ENCODE measurements at places on chromosomes 16 and 17.
A peak's percentile ranks its signal among the peaks of the same experiment; 100 is the strongest.

GRCh38 chr17:63433746-63434591 lies 12.1 kb downstream of the CYB561 start:
- no peak for DNase-seq

DNA sequence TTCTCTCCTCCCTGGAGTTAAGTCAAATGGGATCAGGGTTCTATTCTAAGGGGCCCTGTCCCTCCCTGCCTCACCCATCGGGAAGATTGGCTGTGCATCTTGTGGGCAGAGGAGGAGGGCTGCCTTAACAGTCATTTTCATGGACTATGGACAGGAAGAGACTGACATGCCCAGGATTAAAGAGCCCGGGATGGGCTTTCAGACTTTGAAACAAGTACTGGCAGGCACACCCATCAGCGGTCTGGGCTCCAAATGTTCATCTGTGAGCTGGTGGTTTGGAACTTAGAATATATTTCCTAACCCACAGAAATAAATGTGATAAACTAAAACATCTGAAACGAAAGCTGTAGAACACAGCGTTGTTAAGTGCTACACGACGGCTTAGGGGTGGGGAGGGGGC lies 6.5 kb downstream of the SLC6A4 start:
- DNase-seq, result no peak

DNA sequence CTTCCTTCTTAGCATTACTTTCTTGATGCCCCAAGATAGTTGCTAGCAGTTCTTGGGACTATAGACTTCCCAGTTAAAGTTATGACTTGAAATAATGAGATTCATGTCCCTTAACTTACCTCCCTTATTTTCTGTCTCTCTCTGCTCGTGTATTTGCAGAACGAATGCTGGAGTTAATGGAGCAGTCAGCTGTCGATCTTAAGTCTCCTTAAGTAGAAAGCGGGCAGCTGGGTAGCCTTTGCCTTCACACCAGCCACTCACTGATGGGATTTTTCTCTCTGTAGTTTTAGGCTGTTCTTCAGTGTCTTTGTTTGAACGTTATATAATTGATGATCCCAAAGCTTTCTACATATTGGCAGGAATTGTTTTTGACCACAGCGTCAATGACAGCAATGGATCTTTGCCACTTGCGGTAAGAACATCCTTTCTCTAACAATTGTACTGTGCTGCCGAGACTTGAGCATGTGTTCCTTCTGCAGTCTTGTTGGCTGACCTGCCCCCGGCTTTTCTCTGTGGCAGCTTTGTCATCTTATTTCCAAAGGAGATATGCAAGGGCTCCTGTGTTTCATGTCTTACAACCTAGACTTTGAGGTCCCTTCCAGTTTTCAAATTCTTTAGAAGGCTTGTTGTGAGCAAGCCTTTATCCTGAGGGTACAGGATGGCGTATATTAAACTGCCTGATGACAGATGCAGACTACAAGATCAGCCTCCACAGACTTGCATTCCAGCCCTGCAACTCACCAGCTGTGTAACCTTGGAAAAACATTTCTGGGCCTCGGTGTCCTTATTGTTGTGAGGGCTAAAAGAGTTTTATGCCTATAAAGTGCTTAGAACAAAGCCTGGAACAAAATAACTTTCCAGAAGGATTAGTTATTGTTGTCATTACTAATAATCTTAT lies 25.1 kb upstream of the ABCA3 start:
- DNase-seq, result no peak

GRCh38 chr17:20008242-20009051 lies 712 bp upstream of the SPECC1 start:
- no peak for DNase-seq

GRCh38 chr16:6206080-6206479 lies 1108.5 kb upstream of the EEF2KMT start:
- no peak for DNase-seq

DNA sequence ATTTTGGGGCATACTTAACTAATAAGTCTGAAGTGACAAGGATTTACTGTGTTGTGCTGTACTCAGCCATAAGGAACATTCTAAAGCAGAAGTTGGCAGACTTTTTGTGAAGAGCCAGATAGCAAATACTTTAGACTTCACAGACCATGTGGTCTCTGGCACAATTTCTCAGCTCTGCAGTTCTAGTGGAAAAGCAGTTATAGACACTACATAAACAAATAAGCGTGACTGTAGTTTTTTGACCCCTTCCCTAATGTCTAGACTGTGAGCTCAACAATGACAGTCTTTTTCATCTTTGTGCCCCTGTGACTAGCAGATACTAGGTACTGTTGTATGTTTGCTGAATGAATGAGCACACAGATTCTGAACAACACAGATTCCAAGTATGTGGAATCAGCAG lies 4.9 kb downstream of the RPAIN start:
- no peak for DNase-seq

GRCh38 chr17:56887552-56888467 lies 26.0 kb downstream of the TRIM25 start:
- no peak for DNase-seq

- DNase-seq, result no peak
Measured at GRCh38 chr16:67397812-67398545, 4.7 kb upstream of the TPPP3 start.

GRCh38 chr17:45906237-45906636 lies 11.9 kb downstream of the MAPT start:
- DNase-seq, result no peak

GRCh38 chr16:70681382-70682238 lies 4.2 kb downstream of the MTSS2 start:
- no peak for DNase-seq

GRCh38 chr16:35506018-35506897 lies 2046.8 kb downstream of the TP53TG3F start:
- no peak for DNase-seq

DNA sequence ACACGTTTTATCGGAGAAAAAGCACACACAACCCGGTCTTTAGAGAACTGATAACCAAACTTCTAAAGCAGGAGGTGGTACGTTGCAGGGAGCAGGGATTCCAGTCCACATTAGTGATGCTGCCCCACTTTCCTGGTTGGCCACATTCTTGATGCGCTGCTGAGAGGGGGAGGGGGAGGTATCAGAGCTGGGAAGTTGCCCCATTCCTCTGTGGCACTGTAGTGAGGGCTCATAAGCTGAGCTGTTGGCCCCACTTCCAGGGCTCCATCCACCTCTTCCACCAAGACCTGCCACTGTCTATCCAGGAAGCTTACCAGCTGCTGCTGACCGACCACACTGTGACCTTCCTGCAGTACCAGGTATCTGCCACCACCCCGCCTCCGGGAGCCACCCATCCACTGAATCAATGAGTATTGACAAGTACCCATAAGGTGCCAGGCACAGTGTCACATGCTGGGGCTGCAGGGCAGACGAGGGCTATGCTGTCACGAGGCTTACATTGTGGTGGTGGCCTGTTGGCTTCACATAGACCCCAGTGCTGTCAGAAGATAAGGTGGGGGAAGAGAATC lies 1.1 kb downstream of the TSEN54 start:
- DNase-seq, result peak; percentile 39

DNA sequence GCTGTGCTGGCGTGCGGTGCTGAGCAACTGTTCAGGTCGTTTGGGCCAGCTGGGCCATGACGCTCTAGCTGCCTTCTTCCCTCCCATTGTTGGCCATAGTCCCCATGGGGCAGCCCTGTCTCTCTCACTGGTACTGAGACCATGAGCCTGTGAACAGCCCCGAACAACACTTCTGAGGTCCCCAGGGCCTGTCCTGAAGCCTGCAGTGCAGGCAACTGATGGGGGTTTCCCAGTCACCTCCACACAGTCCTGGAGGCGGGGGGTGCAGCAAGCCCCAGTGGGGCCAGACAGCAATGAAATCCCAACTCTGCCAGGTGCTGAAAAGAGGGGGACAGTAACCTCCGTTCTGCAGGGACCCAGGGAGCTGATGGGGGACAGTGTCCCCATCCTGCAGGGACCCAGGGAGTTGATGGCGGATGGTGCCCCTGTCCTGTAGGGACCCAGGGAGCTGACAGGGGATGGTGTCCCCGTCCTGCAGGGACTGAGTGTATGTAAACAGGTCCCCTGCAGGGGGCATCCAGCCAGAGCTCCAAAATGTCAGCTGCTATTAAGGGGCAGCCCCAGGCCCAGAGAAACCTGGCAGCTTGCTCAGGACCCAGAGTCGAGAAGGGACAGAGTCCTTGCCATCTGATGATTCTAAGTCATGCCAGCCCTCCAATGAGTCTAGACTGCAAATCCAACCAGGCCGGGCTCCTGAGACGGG lies 30.4 kb downstream of the ENGASE start:
- no peak for DNase-seq

GRCh38 chr17:17412326-17412725 lies 64.5 kb upstream of the MED9 start:
- no peak for DNase-seq

DNA sequence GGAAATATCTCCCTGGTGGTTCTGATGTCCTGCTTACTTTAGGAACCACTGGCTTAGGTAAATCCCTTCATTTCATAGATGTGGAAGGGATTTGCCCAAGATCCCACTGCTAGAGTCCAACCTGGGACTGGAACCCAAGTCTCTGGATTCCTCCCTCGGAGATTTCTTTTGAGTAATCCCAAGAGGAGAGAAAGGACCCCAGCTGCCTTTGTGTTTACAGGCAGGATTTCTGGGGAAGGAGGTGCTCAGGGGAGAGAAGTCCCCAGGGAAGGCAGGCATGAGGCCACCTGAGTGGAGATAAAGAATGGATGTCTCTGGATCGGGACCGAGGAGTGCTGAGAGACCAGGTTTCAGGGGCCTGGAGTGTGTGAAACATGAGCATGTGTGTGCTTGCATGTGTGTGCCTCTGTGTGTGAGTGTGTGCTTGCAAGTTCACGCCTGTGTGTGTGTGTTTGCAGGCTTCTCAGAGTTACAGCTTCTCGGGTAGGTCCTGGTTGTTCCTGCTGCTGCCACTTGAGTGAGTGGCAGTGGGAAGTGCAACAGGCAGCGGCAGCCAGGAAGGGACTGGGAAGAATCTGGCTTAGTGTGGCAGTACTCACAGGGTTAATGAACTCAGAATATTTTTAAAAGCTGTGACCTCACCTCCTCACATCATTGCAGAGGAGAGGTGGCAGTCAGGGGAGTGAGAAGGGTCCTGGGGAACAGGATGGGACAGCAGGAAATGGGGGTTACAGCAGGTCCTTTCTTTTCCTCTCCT lies 2.2 kb downstream of the KCNH6 start:
- DNase-seq, result no peak

DNA sequence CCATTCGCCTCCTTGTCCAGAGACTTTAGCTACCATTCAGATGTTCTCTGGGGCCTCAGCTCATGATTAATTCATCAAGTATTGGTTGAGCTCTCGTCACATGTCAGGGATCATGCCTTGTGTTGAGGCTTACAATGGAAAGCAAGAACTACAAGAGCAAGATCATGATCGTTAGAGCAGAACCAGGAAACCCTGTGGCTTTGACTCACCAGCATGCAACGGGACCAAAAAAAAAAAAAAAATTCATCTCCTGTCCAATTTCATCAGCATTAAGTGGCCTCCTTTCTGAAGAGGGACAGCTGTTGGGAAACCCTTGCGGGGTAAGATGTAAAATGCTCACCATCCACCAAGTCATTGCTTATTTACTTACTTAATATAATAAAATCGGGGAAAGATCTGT lies 12.1 kb upstream of the USP10 start:
- no peak for DNase-seq

DNA sequence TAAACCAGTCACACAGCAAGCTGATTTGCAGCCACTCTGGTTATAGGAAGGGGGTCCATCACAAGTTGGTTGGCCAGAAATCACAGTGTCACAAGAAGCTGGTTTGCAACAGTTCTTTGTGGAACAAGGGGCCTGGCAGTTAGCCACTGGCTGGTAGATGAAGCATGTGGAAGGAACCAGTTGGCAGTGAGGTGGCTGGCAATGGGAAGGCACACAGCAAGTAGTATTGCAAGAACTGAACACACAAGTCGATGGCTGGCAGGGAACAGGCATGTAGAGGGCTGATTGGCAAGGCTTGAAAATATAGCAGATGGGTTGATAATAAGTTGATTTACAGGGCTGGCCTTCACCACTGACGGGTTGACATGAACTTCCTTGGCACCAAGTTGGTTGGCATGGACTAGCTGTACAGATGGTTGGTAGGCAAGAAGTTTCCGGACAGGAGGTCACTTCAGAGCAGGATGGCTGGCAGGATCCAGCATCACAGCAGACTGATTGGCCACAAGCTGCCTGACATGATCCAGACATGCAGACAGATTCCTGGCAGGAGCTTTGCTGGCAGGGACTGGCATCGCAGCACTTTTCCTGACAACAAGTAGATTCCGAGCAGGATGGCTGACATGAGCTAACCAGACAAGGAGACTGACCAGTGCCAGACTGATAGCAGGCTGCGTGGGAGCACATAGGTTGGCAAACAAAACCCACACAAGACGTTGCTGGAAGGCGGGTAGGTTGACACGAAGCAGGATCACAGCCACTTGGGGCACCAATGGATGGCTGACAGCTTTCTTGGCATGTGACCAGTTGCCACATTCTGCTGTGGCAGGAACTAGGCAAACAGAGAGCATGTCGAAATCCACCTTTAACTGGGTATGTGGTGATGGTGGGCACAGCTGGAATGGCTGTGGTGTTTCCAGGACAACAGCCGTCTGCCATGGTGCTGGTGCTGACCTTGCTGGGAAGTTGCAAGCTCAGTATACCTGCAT lies at the start of gene KRTAP29-1:
Gene KRTAP29-1, minus strand, starts transcription at position 936 of the 986 bp plus-strand sequence. Its CDS starts 0 bp downstream, at position 936.
- DNase-seq, result no peak

GRCh38 chr16:78664811-78665772 lies 565.6 kb downstream of the WWOX start:
- no peak for DNase-seq

All from activated CD4-positive, alpha-beta T cell treated with anti-CD3 and anti-CD28 coated beads for 4 hours (primary cell).